DND-41 (cell line): ENCODE measurements at places on chromosomes 11 and 22.

DNA sequence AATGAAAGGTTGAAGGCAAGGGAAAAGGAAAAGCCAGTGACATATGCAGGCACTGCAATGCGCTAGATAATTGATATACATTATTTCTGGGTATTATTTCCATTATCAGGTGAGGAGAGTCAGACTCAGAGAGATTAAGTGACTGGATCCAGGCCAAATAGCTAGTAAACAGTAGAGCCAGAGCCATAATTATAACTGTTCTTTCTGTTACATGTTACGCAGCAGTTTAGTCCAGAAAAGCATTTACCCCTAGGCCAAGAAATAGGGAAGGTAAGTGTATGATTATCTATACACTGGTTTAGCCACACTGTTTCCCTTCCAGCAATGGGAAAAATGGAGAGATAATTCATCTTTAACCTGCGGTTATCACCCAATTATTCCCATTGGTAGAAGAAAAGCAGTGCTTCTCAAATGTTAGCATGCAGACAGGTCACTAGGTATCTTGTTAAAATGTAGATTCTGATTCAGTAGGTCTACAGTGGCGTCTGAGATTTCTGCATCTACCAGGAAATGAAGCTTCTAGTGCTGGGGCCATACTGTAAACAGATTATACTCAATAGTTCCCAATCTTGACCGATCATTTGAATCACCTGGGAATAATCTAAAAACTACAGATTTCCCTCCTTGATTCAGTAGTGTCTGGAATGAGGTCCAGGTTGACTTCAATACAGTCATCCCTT is 69.4 kb downstream of the RBFOX2 start:
- DNase-seq, result no peak
- no peak overlapping the region for H3K27ac ChIP-seq
- H3K4me3 ChIP-seq, result no peak overlapping the region
- no peaks in the 10 kb centered on the region for H3K36me3 ChIP-seq

DNA sequence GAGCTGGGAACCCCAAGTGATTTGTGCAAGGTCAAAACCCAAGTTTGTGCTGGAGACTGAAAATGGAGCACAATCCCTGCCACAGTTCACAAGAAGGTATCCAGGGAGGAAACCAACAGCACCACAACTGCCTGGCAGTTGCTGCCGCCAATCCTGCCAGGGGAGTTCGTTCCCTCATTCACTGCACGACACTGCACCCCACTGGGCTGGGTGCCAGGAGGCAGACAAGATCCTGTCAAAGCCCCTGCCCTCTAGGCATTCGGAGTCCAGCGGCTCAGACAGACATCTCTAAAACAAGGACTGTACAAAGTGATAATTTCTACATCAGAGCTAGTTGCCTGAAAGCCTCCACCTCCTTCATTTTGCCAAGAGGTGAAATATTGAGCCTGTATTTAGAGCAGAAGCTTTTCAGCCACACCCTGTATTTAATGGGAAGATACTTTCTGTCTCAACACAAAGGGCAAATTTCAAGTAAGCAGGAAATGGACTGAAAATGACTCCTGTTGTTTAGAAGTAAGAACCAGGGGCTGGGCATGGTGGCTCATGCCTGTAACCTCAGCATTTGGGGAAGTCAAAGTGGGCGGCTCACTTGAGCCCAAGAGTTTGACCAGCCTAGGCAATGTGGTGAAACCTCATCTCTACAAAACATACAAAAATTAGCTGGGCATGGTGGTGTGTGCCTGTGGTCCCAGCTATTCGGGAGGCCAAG is 277.4 kb upstream of the NARS2 start:
- no peak overlapping the region for H3K4me3 ChIP-seq
- peaks cover 22% of the 10 kb centered on the region for H3K27me3 ChIP-seq
- no peaks in the 10 kb centered on the region for H3K36me3 ChIP-seq
- H3K27ac ChIP-seq, result no peak overlapping the region

GRCh38 chr11:12200279-12200990 is 90.0 kb downstream of the MICAL2 start:
- H3K36me3 ChIP-seq, result no peaks in the 10 kb centered on the region
- H3K27me3 ChIP-seq, result no peaks in the 10 kb centered on the region
- H3K27ac ChIP-seq, result no peak overlapping the region
- DNase-seq, result no peak
- peaks cover 33% of the 10 kb centered on the region for H3K4me1 ChIP-seq

GRCh38 chr11:85854212-85854556 is 999 bp upstream of the CCDC83 start:
- DNase-seq, result no peak
- peak overlapping the region; percentile 68 for H3K4me3 ChIP-seq
- H3K4me1 ChIP-seq, result peaks cover 14% of the 10 kb centered on the region

DNA sequence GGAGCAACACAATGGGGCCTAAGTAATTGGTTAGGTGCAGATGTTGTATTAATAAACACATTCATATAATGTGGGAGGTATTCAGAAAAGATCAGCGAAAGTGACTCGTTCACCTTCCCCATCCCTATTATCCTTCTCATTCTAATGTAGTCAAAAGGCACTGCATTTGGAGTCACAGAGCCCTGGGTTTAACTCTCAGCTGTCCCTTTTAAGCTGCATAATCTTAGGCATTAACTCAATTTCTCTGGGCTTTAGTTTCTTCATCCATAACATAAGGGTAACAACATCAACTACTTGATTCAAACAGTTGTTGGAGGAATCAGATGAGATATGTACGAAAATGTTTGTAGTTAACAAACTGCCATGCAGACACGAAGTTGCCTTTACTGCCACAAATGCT is 187.6 kb upstream of the PITPNB start:
- no peak overlapping the region for H3K27ac ChIP-seq
- peaks cover 63% of the 10 kb centered on the region for H3K36me3 ChIP-seq
- H3K4me3 ChIP-seq, result no peak overlapping the region

- no peaks in the 10 kb centered on the region for H3K36me3 ChIP-seq
- no peak overlapping the region for H3K4me3 ChIP-seq
- no peak for DNase-seq
- H3K27me3 ChIP-seq, result peaks cover 39% of the 10 kb centered on the region
- no peaks in the 10 kb centered on the region for H3K4me1 ChIP-seq
These were observed 48.3 kb upstream of the JAM3 start for GRCh38 chr11:134020598-134020997.
